ENCODE measurements at places on chromosomes 5 and 9. TPM values are rescaled to one million over a fixed set of nuclear protein-coding genes. Genes with fewer than 3 reads are reported as not detected.

The ADAMTS16 gene
- total RNA-seq = not detected

- H3K4me1 ChIP-seq = no peaks in the 10 kb centered on the region
- DNase-seq = no peak
- no peak overlapping the region for H3K4me3 ChIP-seq
- H3K36me3 ChIP-seq = no peaks in the 10 kb centered on the region
- no peaks in the 10 kb centered on the region for H3K27me3 ChIP-seq
Observed at GRCh38 chr9:95574176-95574575, 57.4 kb upstream of the PTCH1 start.

The ALG2 gene
- 19.8 TPM for total RNA-seq

The NTNG2 gene
- 2.0 TPM for total RNA-seq

DNA sequence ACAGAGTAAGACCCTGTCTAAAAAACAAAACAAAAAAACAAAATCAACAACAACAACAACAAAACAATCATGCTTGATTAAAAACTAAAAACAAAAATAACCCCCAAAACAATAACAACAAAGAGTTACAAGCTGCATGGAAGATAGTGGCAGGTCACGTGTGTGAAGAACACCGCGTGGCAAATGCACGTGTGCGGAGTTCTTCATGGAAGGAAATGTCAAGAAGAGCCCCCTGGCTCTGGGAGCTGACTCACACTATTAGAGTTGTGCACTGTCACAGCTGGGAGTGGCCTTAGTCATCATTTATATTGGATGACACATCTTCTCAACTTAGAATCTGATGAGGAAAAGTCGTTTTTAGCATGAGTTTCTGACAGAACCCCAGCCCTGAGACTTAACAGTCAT, 110.5 kb downstream of the JMY start:
- no peak overlapping the region for H3K27ac ChIP-seq
- H3K36me3 ChIP-seq = no peaks in the 10 kb centered on the region

The SMIM33 gene
- not detected for total RNA-seq

- no peak overlapping the region for H3K27ac ChIP-seq
- H3K36me3 ChIP-seq = no peaks in the 10 kb centered on the region
- DNase-seq = no peak
- H3K27me3 ChIP-seq = no peaks in the 10 kb centered on the region
Observed at GRCh38 chr9:99678566-99678965, 143.1 kb upstream of the NR4A3 start.

DNA sequence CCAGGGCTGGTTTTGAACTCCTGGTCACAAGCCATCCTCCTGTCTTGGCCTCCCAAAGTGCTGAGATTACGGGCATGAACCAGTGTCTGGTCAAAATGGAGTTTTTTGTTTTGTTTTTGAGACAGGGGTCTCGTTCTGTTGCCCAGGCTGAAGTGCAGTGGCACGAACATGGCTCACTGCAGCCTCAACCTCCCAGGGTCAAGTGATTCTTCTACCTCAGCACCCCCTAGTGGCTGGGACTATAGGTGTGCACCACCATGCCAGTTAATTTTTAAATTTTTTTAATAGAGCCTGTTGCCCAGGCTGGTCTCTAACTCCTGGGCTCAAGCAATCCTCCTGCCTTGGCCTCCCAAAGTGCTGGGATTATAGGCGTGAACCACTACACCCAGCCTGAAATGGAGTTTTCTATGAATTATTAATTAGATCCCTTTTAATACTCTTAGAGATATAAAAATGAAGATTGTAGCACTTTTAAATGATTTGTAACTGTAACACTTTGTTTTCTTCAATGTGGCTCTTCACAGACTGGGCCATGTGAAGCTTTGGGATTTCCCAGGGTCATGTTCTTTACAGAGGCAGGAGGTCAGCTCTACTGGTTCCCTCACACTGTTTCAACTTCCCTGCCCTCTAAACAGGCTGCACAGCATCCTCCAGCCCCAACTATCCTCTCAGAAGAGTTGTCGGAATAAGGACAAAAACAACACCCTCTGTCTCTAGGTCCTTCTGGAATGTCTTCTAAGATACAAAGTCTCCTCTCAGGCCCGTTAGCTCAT, 32.7 kb upstream of the SPARC start:
- H3K4me1 ChIP-seq = peaks cover 8% of the 10 kb centered on the region
- H3K27ac ChIP-seq = peak overlapping the region; percentile 59
- no peak overlapping the region for H3K4me3 ChIP-seq
- no peaks in the 10 kb centered on the region for H3K36me3 ChIP-seq
- no peak for DNase-seq
- no peaks in the 10 kb centered on the region for H3K27me3 ChIP-seq

DNA sequence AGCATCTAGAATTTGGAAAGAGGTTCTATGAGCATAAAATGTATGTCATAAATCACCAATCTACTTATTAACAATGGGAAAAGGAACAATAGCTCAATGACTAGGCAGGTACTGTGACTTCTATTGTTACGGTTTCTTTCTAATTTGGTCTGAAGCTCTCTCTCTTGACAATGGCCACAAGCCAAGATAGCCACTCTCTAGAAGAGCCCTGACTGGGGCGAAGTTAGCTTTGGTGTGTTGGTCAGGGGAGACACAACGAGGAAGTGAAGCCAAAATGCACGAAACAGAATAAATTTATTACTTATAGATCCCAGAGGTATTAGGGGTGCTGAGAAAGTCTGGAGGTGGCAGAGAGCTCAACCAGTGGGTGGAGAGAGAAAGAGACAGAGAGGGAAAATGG, 9.4 kb upstream of the RAD23B start:
- H3K27ac ChIP-seq = no peak overlapping the region
- H3K4me1 ChIP-seq = no peaks in the 10 kb centered on the region
- no peak for DNase-seq
- H3K4me3 ChIP-seq = no peak overlapping the region
- no peaks in the 10 kb centered on the region for H3K27me3 ChIP-seq
- H3K36me3 ChIP-seq = no peaks in the 10 kb centered on the region

DNA sequence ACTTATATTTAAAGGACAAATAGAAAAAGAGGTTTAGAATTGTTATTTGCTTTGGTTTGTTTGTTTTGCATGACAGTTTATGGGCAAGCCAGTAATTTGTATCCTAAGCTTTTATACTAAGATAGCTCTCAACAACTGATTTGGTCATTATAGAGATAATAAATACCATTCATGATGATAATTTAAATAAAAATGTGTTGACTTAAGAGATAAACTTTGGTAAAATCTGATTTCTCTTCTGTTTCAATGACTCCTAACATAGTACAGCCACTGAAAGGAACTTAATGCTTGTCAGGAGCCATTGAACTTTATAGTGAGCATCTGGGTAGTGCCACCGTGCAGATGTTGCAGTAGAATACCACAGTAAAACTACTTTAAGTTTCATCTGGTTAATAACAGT, 160.7 kb upstream of the ACOT12 start:
- no peaks in the 10 kb centered on the region for H3K27me3 ChIP-seq
- peaks cover 6% of the 10 kb centered on the region for H3K4me1 ChIP-seq
- no peaks in the 10 kb centered on the region for H3K36me3 ChIP-seq

The TRIM7 gene
- total RNA-seq = 11.4 TPM

GRCh38 chr5:51487952-51488351, 104.7 kb downstream of the ISL1 start:
- no peak overlapping the region for H3K4me3 ChIP-seq
- H3K36me3 ChIP-seq = no peaks in the 10 kb centered on the region
- H3K27me3 ChIP-seq = no peaks in the 10 kb centered on the region
- H3K27ac ChIP-seq = no peak overlapping the region

GRCh38 chr9:32665101-32665500, 29.6 kb upstream of the TAF1L start:
- H3K27ac ChIP-seq = no peak overlapping the region
- DNase-seq = no peak
- H3K4me1 ChIP-seq = no peaks in the 10 kb centered on the region
- H3K36me3 ChIP-seq = no peaks in the 10 kb centered on the region

- H3K4me3 ChIP-seq = no peak overlapping the region
- no peak overlapping the region for H3K27ac ChIP-seq
- peaks cover 10% of the 10 kb centered on the region for H3K27me3 ChIP-seq
- H3K36me3 ChIP-seq = no peaks in the 10 kb centered on the region
- no peaks in the 10 kb centered on the region for H3K4me1 ChIP-seq
- DNase-seq = no peak
Observed at GRCh38 chr9:126673689-126674364, 60.1 kb downstream of the LMX1B start.

The MOB3B gene
- total RNA-seq = 6.6 TPM

- no peak for DNase-seq
- no peaks in the 10 kb centered on the region for H3K27me3 ChIP-seq
- H3K4me3 ChIP-seq = peak overlapping the region; percentile 63
- H3K27ac ChIP-seq = peak overlapping the region; percentile 97
- H3K4me1 ChIP-seq = peaks cover 76% of the 10 kb centered on the region
Observed at GRCh38 chr5:150137997-150138396, 17.6 kb downstream of the PDGFRB start.

- H3K27ac ChIP-seq = no peak overlapping the region
- H3K4me3 ChIP-seq = peak overlapping the region; percentile 2
- H3K4me1 ChIP-seq = peaks cover 15% of the 10 kb centered on the region
- H3K27me3 ChIP-seq = no peaks in the 10 kb centered on the region
- no peaks in the 10 kb centered on the region for H3K36me3 ChIP-seq
- DNase-seq = no peak
Observed at GRCh38 chr9:123678038-123678877, 251.7 kb downstream of the DENND1A start.

The LEAP2 gene
- not detected for total RNA-seq

DNA sequence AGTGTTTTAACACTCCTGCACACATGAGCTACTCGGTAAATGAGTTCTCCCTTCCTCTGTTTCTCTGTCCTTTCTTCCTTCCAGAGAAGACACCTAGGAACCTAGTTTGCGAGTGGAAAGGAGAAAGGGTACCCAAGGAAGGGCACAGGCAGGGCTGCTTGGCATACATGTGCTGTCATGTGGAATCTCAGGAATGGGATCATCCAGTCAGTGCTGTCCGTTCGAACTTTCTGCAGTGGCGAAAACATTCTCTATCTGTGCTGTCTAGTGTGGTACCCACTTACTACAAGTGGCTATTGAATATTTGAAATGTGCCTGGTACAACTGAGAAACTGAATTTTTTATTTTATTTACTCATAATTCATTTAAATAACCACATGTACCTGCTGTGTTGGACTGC, 28.0 kb downstream of the NLN start:
- H3K4me1 ChIP-seq = no peaks in the 10 kb centered on the region
- H3K27me3 ChIP-seq = no peaks in the 10 kb centered on the region
- H3K36me3 ChIP-seq = no peaks in the 10 kb centered on the region
- H3K4me3 ChIP-seq = no peak overlapping the region
- H3K27ac ChIP-seq = no peak overlapping the region

The TAF7 gene
- 35.9 TPM for total RNA-seq

- DNase-seq = no peak
- H3K4me1 ChIP-seq = no peaks in the 10 kb centered on the region
- H3K36me3 ChIP-seq = no peaks in the 10 kb centered on the region
- no peak overlapping the region for H3K27ac ChIP-seq
- no peak overlapping the region for H3K4me3 ChIP-seq
Observed at GRCh38 chr5:97874491-97874890, 691.4 kb upstream of the RIOK2 start.

The ALDH1A1 gene
- 101 TPM for total RNA-seq

DNA sequence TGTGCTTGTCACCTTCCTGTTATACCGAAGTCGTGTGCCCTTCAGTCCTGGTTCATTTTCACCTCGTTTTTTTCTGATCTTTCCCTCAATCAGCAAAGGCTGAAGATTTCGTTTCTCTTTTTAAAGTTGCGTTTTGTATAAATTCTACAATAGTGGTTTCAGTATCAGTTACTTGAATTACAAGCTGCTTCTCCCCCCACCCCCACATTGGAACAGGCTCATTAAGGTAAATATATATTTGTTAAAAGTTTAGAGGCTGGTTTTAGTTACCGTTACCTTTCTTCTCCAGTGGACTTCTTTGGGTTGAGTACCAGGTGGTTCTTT, 881 bp downstream of the SUB1 start:
- H3K4me1 ChIP-seq = peaks cover 34% of the 10 kb centered on the region
- H3K27ac ChIP-seq = peak overlapping the region; percentile 100
- DNase-seq = no peak

- no peaks in the 10 kb centered on the region for H3K27me3 ChIP-seq
- no peak overlapping the region for H3K27ac ChIP-seq
- DNase-seq = no peak
- no peaks in the 10 kb centered on the region for H3K4me1 ChIP-seq
Observed at GRCh38 chr5:139856714-139857113, 61.1 kb downstream of the PSD2 start.

The ZNF658 gene
- total RNA-seq = 2.2 TPM

GRCh38 chr9:121607434-121608167, 43.8 kb upstream of the DAB2IP start:
- peaks cover 65% of the 10 kb centered on the region for H3K4me1 ChIP-seq
- no peaks in the 10 kb centered on the region for H3K36me3 ChIP-seq
- DNase-seq = peak; percentile 36
- H3K27me3 ChIP-seq = no peaks in the 10 kb centered on the region

The TRIM32 gene
- total RNA-seq = 33.3 TPM

GRCh38 chr5:35904443-35905132, 33.8 kb downstream of the CAPSL start:
- H3K4me1 ChIP-seq = no peaks in the 10 kb centered on the region
- H3K27me3 ChIP-seq = no peaks in the 10 kb centered on the region
- H3K4me3 ChIP-seq = no peak overlapping the region
- H3K36me3 ChIP-seq = no peaks in the 10 kb centered on the region
- DNase-seq = no peak
- no peak overlapping the region for H3K27ac ChIP-seq

DNA sequence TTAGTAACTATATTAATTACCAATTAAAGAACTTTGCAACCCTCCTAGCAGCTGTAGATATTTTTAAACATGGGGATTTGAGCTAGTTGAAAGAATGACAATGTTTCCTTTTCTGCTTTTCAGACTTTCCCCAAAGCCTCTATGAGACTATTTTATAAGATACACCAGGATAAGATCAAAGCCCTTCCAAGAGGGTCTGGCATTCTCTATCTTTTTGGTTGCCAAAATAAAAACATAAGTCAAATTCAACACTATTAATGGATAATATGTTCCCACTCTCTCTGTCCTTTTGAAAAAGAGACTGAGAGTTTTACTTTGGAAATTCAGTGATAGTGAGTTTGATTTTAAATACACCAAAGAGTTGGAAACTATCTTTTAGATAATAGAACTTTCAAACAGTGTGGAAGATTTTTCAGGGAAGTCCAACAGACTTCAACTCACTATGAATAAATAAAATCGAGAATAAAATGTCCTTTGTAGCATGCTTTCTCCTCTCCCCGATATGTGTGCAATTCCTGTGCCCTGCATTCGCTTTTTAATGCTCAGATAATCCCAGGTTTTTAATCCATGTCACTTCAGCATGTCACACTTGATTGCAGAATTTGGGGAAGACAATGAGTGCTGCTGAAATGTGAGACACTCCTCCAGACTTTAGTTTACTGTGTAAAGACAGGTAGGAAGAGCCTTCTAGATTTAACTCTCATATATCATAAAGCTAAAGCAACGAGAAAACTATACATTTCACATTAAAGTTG, 1095.7 kb upstream of the DMAC1 start:
- H3K36me3 ChIP-seq = no peaks in the 10 kb centered on the region
- H3K4me3 ChIP-seq = peak overlapping the region; percentile 31
- no peak overlapping the region for H3K27ac ChIP-seq

- H3K27me3 ChIP-seq = no peaks in the 10 kb centered on the region
- no peak overlapping the region for H3K27ac ChIP-seq
- DNase-seq = no peak
- no peaks in the 10 kb centered on the region for H3K36me3 ChIP-seq
Observed at GRCh38 chr9:114400219-114400618, 12.4 kb upstream of the AKNA start.

- no peaks in the 10 kb centered on the region for H3K27me3 ChIP-seq
- H3K36me3 ChIP-seq = no peaks in the 10 kb centered on the region
- H3K4me3 ChIP-seq = no peak overlapping the region
- H3K27ac ChIP-seq = no peak overlapping the region
Observed at GRCh38 chr5:135694012-135694411, 115.2 kb upstream of the CXCL14 start.

- no peaks in the 10 kb centered on the region for H3K27me3 ChIP-seq
- H3K4me3 ChIP-seq = no peak overlapping the region
Observed at GRCh38 chr9:77575785-77576184, 72.3 kb downstream of the GNA14 start.

The MZB1 gene
- not detected for total RNA-seq
